AG09319 (cell line): ENCODE measurements at places on chromosomes 12 and 14.

DNA sequence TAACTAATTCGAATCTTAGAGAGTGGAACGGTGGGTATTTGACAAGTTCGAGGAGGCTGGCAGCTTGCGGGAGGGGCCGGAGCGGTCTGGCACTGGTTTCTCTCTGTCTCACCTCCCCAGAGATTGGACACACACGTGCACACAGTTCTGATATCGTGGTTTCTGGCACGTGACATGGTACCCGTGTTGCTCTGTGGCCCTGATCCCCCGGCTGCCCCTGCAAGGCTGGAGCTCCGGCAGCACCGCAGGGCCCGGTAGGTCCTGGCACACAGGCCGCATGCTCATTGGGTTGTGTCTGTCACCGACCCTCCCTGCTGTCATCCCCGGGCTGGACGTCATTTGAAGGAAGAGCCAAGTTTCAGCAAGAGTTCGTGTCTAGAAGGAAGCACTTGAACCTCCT is 82.7 kb downstream of the PPP2R5C start:
- DNase-seq = no peak

DNA sequence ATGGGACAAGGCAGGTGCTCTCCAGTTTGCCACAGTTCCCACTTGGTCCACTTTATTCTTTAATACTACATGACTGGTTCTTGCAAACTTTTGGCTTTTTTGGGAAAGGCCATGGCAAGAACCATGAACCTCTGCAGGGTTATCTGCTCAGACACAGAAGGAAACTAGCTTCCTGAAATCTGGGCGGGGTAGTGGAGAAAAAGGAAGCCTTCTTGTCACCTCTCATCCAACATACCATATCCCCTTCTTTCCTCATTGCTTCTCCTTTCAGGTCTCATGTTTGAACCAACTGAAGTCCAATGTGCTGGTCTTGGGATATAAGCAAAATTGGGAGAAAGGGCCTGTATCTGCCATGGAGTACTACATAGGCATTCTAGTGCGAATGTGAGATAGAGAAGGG is 5.5 kb upstream of the KLHL33 start:
- no peak for DNase-seq

DNA sequence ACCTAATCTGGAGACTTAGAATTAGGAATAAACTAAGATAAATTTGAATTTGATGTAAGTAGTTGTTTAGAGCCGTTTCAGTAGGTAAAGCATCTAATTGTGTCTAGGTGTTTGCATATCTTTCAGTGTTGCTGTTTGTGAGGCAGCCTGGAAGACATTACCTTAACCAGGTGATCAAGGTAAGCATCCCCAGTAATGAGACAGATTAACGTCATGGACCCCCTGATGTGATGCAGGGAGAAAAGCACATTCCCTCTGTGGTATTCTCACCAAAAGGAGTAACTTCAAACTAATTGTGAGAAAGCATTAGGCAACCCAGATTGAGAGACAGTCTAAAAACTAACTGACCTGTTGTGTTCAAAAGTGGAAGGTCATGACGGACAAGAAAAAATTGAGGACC is 251.6 kb downstream of the NUAK1 start:
- DNase-seq = no peak

DNA sequence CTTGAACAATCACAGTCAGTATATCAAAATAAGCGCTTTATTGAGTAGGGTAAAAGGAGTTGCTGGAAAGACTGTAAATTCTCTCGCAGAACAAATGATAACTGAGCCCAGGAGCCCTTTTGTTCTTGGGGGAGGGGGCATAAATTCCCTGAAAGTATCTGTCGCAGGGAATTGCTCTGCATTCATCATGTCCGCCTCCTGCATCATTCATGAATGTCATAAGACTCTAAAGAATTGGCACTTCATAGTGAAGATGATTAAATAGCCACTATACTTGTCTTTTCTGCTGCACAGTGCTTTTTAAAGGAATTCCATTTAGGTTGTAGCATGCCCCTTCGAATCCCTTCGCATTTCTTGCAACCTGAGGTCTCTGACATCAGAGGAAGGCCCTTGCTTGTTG is 762.3 kb downstream of the DIO2 start:
- no peak for DNase-seq

- no peak for DNase-seq
Observed at GRCh38 chr12:132455565-132455964, 34.4 kb upstream of the FBRSL1 start.

DNA sequence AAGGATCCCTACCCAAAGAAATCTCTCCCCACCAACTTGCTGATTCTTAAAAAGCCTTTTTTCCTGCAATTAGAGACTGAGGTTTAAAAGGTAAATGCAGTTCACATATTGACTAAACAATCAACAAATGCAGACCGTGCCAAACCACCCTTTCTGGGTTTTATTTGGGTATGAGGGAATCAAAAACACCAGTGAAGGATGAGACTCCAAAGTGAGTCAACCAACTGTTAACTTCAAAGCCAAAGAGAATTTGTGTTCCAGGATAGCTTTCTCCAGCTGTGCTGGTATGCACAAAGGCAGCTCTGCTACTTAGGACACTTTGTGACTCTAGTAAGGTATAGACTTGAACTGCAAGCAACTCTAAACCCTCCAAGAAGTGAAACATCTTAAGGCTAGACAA is 39.4 kb downstream of the RPS29 start:
- DNase-seq = no peak

DNA sequence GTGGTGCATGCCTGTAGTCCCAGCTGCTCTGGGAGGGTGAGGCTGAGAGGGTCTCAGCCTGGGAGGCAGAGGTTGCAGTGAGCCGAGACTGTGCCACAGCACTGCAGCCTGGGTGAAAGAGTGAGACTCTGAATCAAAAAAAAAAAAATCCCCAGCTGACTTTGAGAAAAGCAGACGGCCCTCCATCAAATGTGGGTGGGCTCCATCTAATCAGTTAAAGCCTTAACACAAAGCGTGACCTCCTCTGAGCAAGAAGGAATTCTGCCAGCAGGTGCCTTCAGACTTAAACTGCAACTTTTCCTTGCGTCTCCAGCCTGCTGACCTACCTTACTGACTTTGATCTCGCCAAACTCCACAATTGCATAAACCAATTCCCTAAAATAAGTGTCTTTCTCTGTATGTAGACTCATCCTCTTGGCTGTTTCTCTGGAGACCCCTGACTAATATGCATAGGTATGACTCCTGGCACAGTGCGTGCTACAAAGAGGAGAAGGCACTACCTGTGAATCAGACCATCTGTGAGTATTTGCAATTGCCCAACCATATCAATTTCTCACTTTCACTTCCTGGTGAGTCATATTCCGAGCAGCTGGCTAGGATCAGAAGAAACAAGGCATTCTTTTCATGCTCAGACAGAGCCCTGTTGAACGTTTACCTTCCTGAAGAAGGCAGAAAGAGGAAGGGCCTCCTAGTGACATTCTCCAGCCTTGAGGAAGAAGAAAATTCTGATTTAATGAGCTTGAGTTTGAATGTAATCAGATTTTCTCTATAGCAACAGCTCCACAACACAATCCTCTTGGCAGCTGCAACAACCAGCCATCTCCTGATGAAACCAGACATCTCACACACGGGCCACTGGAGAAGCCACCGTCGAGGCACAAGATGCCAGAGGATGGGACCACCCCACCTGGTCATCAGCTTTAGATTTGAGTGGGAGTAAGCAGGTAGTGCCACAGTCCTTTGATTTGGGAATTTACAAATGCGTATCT is 54.3 kb downstream of the CLMN start:
- peak; percentile 14 for DNase-seq

- DNase-seq = no peak
Observed at GRCh38 chr12:116577154-116577561, 18.0 kb downstream of the MAP1LC3B2 start.

DNA sequence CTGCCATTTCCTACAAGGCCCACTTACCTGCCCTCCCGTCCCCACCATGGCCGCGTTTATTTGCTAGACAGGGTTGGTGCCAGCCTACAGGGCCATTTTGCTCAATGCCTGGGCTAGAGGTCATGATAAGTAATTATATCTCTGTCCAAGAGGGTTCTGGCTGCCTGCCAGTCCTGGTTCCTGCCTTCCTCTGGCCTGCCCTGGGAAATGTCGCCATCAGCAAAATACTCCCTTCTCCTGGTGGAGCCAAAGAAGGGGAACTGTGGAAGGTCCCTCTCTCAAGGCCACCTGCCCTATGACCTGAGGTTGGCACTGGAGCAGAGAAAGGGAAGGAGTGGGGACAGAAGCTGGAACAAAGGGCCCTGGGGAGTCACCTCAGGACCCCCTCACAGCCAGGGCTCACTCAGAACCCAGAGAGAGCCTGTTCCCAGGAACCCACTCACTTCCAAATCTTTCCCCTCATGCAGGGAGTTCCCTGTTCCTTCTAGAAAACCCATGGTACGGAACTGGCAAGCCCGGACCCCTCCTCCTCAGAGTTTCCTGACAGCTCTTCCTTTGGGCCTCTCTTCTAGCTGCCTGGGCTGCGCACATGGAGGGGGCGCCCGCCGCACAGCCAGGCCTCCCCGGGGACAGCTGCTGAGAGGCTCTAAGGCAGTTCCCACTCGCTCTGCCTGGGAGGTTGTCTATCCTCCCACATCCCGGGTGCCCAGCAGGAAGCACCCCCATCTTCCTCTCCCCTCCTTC is 280.5 kb downstream of the DPF3 start:
- DNase-seq = no peak

DNA sequence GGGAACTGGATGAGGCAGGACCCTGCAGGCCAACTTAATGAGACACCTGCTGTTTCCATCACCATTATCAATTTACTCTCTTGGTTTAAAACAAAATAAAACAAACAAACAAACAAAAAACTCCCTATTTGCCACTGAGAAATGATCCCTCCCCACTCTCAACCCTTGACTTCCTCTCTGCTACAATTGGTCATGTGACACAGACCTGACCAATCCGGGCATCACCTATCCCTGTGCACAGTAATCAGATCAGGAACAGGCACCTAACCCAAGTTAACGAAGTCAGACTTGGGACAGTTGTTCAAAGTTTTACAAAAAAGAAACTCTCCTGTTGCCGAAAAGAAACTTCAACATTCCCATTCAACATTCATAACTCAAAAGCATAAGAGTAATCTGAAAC is 58.4 kb downstream of the NELL2 start:
- DNase-seq = no peak

DNA sequence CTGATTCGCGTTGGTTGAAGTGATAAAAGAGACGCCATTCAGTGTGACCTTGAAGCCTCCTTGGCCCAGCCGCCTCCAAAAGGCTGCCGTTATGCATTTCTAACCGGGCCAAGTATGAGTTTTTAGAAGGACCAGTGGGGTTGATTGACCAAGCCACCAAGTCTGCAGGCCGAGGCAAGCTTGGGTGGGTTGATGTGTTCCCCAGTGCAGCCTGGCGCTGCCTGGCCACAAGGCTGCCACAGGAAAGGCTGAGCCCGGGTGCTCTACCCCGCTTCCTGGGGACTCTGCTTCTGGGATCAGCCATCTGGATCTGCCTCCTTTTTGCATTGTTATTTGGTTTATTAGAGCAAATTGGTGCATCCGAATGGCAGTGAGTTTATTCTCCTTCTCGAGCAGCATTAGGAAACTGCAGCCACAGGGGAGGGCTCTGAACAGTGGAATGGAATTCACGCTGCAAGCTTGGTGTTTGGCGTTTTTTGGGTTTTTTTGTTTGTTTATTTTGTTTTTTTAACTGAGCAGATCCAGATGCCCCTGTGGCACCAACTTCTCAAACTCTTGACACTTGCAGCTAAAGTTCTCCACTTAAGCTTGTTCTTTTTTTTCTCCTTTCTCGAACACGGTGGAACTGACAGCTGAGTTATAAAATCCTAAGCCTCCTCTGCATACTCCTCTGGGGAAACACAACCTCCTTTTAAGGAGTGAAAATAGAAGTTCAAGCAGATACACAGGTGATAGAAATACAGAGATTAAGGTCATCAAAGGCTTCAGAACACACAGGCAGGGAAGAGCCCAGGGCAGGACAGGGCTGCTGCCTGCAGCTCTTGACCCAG is 145.4 kb upstream of the FKBP4 start:
- no peak for DNase-seq

GRCh38 chr14:21072031-21072473 is 1.9 kb downstream of the ARHGEF40 start:
- peak; percentile 64 for DNase-seq

DNA sequence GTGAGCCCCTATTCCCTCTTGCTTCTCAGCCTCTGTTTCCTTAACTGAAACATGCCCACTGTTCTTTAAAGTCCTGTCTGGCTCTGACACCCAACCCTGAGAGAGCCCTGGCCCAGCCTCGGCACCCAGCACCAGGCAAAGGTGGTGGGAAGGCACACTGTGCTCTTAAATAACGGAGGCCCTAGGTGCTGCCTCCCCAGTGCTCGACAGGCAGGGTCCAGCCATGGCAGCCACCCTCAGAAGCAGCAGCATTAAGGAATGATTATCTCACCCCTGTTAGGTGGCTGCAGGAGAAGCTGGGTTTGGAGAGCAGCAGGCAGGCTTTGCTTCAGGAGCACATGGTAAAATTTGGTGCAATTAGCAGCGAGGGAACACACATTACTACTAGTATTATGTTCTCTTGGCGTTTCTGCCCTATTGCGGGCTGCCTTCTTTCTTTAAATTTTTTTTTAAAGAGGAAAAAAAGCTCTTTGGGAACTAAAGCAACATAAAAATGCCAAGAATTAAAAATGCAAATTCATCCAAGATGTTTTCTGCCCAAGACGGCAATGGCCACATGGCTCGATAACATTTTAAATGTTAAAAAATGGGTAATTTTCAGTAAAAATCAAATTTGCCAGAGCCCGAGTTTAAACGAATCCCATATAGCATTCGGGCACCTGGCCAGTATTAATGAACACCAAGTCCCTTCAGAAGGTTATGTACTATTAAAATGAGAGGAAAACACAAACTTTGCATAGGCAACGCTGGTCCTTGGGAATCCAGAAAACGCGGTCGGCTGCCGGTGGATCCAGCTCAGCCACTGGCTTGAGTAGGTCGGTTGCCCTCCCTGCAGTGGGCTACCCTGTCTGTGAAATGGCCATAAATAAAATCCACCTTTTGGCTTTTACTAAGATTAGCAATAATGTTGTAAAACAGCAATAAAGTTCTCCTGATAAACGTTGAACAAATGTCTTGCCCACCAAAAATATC is 152.2 kb downstream of the BCL11B start:
- no peak for DNase-seq

- no peak for DNase-seq
Observed at GRCh38 chr12:116143909-116144308, 133.6 kb downstream of the MED13L start.

DNA sequence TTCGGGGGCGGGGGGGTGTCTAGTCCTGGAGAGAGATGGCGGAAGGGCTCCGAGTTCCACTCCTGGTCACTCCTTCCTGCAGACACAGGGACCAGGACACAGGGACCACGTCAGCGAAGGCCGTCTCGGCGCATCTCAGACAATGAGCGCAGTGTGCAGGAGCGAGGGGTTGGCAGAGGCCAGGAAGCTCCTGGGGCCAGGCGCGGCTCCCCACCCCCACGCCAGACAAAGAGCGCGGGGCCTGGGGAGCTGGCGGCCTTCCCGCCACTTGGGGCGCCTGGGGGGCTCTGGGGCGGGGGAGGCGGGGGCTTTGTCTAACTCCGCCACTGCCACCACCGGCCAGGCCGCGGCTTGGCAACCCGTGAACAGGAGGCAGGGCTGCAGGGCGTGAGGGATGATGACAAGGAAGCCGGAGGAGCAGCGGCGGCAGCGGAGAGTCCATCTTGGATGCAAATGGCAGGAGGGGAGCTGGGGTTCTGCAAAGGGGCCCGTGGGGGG is 2.2 kb downstream of the CDK2AP1 start:
- DNase-seq = peak; percentile 52
